ENCODE measurements at places on chromosomes 1 and 21. TPM values are rescaled to one million over a fixed set of nuclear protein-coding genes. Genes with fewer than 3 reads are reported as not detected.

The PRKAA2 gene
- 112 TPM for total RNA-seq

The PKLR gene
- not detected for total RNA-seq

The C1orf94 gene
- not detected for total RNA-seq

The NIBAN1 gene
- total RNA-seq = 248 TPM

The ANXA9 gene
- 0.14 TPM for total RNA-seq

The LRRC8C gene
- total RNA-seq = 6.2 TPM

The ADCY10 gene
- 0.22 TPM for total RNA-seq

The LYST gene
- total RNA-seq = 10.3 TPM

The TAS1R1 gene
- total RNA-seq = not detected

The SPAG17 gene
- not detected for total RNA-seq

The LRRC38 gene
- total RNA-seq = 0.30 TPM

The NBPF4 gene
- total RNA-seq = not detected

The CFHR5 gene
- not detected for total RNA-seq

The TRABD2B gene
- total RNA-seq = 1.4 TPM

The CHAF1B gene
- 0.38 TPM for total RNA-seq

The NTRK1 gene
- 1.0 TPM for total RNA-seq

The UMODL1 gene
- 0.08 TPM for total RNA-seq

The CHD5 gene
- total RNA-seq = 0.19 TPM

The GPR52 gene
- total RNA-seq = 0.91 TPM

The PLA2G2F gene
- not detected for total RNA-seq

The SPRR3 gene
- total RNA-seq = not detected

The BTBD19 gene
- 3.5 TPM for total RNA-seq

The CYP4B1 gene
- total RNA-seq = 11.5 TPM

Data from left ventricle myocardium inferior (tissue), 1 donor.